ENCODE measurements at places on chromosomes 1 and 21.

GRCh38 chr21:44378646-44379514, 25.5 kb downstream of the TRPM2 start:
- no peak for DNase-seq

DNA sequence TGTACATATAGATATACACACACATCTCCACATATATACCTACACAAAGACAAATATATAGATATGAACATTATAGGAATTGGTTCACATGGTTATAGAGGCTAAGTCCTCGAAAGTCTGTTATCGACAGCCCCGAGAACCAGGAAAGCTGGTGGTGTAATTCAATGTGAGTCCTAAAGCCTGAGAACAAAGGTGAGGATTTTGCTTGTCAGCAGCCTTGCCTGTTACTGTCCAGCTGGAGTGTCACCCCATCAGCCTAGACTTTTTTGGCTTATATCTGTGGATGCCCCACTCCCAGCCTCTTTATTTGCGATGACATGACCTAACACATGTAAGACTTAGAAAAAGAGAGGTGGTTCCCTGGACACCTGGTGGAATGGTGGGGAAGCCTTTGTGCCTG, 97.0 kb downstream of the GIPC2 start:
- no peak for DNase-seq

DNA sequence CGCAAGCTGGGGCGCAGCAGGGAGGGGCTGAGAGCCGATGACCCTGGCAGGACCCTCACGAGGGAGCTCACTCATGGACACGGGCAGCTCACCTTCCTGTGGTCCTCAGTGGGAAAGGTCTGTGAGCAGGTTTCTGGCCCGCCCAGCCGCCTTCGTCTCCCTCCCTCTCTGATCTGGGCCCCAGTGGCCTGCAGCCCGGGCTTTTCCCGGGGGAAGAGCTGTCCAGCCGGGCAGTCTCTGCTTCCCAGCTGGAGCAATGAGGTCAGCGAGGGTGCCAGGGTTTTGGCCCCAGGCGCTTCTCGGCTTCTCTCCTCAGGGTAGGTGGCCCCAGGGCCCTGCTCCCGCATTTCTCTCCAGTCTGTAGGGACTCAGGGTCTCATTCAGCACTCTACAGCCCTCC, 22.2 kb upstream of the ARHGEF16 start:
- no peak for DNase-seq

DNA sequence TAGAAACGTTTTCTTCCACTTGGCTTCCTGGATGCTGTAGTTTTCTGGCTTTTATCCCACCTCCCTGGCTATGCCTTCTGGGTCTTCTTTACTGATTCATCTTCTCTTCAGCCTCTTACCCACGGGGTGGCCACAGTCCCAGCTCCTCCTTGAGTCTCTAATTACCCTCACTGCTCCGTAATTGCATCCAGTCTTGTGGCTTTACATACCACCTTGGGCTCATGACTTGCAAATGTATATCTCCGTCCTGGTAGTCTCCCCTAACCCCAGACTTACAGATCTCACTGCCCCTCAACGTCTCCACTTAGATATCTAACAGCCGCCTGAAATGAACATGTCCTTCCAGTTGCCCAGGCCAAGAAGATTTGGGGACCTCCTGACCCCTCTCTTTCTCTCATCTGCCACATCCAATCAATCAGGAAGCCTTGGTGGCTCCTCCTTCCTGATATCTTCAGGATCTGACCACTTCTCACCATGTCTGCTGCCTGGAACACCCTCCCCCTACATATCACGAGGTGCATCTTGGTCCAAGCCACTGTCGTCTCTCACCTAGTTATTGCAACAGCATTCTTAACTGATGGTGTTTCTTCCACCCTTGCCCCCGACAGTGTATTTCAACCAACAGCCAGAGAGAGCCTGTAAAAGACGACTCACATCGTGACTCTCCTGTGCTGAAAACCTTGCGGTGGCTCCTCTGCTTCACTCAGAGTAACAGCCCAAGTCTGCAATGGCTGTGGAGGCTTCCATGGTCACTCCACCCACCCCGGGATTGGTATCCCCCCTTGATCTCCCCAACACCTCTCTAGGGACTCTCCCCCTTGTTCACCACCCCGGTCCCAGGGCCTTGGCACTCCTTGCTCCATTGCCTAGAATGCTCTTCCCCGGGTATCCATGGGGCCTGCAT, 219.0 kb upstream of the POU3F1 start:
- DNase-seq = no peak

DNA sequence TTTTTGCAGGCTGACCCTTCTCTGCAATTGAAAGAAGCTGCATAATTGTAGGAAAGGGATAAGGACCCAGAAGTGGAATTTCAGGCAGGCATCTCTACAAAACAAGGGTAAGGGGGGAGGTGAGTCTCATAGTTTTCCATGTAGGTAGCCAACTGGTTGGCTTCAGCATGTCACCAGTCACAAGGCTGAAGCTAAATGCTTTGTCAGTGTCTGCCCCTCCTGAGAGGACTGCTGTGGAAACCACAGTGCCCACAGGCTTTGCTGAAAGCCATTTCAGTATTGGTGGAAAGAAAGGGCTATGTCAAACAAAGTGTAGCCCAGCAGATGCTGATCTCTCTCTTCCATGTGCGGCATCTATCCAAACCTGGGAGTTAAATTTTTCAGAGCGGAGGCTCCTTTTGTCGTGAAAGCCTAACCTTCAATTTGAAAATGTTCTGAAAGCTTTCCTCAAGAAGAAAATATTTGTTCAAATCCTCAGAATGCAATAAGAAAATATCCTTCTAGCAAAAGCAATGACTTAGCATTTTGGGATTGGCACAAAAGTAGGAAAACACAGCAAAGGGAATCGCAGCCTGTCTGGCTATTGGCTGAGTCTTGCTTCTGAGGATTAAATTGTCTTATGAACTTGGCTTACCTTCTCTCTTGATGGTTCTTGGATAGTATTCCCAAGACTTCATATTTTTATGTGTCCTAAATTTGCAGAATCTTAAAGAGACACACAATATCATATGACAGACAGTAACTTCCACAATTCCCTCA, 591.7 kb downstream of the PLPP3 start:
- DNase-seq = no peak
